ENCODE measurements at places on chromosomes 3 and 15.

GRCh38 chr3:68483601-68484000, 448.7 kb downstream of the TAFA4 start:
- no peak for DNase-seq

GRCh38 chr15:101657968-101658784, 6.0 kb upstream of the TM2D3 start:
- no peak for DNase-seq

DNA sequence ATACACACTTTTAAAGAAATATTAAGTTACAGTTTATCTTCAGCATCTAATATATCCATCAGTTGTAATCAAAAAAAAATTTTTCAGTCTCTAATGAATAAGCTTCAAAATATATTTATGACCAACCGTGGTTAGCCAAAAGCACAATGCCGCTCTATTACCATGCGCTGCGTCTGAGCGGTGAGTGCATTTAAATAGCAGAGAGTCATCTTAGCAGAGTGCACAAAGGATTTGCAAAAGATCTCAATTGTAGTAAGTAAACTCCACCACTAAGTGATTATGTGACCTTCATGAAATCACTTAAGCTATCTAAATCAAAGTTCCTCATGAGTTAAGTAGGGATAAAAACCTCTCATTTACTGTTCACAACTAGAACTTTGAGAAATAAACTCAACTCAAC, 4.9 kb downstream of the TP63 start:
- no peak for DNase-seq

- DNase-seq: no peak
Measured at GRCh38 chr3:72229952-72230351, 445.0 kb upstream of the PROK2 start.

DNA sequence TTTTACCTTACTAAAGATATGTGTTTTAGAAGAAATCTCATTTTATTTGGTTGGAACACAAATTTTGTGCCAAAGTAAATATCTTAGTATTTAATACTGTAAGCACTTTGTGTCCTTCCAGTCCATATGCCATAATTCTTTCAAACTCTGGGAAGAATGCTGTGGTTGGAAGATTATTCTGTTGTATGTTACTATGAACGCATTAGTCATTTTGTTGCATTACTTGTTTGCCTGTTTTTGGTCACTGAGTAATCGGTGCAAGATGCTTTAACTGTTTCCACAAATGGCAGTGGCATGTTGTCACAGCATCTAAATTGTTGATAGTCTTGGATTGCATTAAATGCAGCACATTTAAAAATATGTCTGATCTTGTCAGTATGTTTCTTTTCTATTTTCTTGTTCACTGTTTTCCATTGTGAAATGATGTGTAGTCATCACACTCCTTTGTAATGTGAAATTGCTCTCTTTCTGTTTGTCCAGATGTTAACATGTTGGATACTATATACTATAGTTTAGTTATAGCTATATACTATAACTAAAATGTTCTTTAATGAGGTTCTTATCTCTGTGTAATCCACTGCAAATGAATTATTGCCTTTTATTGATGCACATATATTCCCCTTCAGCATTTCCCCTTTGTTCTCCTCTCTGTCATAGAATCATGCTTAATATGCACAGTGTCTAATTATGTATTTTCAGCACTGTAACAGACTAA, 89.9 kb upstream of the FLNB start:
- no peak for DNase-seq

DNA sequence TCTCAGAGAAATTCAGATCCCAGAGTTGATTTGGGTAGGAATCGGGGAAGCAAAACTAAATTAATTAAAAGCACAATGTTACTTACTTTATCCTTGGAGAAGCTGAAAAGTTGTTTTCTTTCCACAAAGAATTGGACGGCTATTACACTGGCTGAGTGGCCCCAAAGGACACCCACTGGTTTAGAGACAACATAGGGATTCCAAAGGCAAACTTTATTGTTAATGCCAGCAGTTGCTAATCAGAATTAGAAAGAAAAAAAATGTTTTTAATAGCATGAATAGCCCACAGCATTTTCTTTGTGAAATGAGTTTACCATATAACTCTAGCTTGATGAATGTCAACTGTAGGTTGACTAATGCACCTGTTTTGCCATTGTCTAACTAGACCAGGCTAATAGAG, 51.7 kb downstream of the WDR49 start:
- no peak for DNase-seq

GRCh38 chr3:25288413-25288812, 139.7 kb upstream of the RARB start:
- DNase-seq: no peak

DNA sequence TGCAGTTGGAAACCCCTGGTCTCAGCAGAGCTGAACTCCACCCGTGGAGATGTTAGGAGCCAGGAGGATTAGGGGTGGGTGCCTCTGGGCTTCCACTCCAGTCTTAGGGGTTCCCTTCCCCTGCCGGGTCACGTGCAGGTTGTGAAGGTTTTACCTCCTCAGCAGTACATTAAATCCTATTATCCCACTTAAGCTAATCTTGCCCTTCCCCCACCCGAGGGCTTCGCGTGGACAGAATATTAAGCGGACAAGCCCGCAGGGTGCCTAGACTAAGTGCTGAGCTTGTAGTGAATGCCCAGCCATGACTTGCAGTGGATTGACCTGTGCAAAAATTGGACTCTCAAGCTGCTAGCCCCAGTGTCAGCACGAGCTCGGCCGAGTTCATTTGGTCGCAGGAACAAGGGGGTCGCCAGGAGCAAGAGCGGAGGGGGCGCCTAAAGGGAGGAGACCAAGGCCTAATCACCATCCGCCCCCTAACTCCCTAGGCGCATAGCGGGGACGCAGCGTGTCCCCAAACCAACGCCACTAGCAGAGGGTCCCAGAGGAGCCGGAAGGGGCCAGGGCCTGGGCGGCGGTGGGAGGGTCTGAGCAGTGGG, 498 bp upstream of the SEMA4B start:
- DNase-seq: peak; percentile 6

- DNase-seq: no peak
Measured at GRCh38 chr15:71599418-71600151, 210.8 kb upstream of the NR2E3 start.

DNA sequence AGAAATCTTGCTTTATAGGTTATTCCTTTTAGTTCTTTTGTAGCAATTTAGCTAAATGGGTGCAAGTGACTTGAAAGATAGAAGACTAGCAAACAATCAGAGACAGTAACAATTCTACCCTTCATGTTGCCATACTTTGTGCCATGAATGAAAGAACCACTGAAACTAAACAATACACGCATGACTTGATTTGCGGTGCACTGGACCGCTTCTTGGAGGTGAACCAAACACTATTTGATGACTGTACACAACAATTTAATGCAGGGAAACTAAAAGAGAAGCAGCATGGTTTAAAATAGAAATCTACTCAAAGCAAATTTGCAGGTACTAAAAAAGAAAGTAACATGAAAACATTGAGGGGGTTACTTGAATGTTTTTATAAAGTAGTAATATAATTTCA, 331.0 kb upstream of the RARB start:
- no peak for DNase-seq

DNA sequence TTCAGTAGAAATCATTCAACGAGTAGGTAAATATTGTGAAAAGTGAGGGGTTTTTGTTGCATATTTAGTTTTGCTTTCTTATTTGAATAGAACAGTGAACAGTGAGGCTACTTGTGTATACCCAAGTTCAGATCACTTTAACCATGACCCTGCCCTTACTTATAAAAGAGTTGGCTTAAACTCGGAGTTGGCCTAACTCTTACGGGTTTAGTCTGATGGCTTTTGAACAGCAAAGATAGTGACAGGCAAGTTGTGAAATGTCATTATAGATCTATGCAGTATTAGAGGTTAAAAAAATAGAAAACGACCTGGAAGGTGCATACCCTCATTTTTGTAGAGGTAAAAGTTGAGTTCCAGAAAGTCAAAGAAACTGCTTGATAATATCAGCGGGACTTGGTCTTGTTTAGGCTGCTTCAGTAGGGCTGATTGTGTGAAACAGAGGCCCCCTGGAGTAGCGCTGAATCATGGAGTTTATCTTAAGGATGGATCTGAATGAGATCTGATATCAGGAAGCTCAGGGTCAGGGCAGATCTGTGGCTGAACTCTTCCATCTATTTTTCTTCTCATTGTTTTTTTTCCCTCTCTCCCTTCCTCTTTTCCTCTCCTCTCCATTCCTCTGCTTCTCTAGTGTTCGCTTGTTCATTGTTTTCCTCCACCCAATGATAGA, 359.8 kb downstream of the LPP start:
- DNase-seq: no peak

DNA sequence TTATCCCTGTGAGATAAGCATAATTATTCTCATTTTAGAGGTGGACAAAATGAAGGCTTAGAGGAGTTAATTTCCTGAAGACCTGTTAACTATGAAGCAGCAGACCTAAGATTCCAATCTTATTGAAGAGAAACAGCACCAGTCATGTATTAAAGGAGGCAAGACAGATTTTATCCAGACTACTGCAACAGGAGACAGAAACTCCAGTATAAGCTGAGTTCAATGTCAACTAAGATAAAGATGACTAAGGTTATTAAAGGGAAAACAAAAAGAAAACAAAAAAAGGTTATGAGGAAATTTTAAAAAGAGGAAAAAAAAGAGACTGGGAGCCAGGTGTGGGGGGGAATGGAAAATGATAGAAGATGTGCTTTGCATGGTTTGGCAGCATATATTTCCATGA, 707.7 kb upstream of the NR2F2 start:
- DNase-seq: no peak

GRCh38 chr3:133274477-133274876, 125.4 kb upstream of the BFSP2 start:
- no peak for DNase-seq

Measured in CD4-positive, alpha-beta T cell treated with Interleukin-17A for 1 hour (primary cell).